ENCODE measurements at places on chromosomes 1 and 21. TPM values are rescaled to one million over a fixed set of nuclear protein-coding genes. Genes with fewer than 3 reads are reported as not detected.

The C1orf198 gene
- 1.8 TPM for total RNA-seq

The HMGCS2 gene
- not detected for total RNA-seq

DNA sequence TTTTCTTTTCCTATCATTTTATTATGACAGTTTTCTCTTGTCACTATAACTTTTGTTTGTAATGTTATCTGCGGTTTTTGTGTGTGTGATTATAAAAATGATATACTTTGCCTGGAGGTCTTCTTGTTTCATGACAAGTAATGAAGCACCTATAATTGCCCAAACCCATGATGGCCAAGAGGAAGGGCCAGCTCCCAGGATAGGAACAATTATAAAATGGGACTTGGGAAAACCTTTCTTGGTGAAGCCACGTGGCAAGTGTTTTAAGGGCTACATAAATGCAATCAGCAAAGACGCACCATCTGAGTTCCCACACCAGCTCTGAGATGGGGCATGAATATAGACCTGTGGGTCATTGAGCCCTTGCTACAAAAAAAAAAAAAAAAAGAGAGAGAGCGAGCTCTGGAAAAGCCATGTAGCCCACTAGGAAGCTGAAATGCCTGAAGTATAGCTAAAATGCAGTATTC is 462.6 kb upstream of the RUNX1 start:
- H3K4me3 ChIP-seq = no peak overlapping the region
- H3K27me3 ChIP-seq = peaks cover 10% of the 10 kb centered on the region
- H3K36me3 ChIP-seq = no peaks in the 10 kb centered on the region
- peaks cover 10% of the 10 kb centered on the region for H3K4me1 ChIP-seq
- DNase-seq = no peak

- no peak overlapping the region for H3K27ac ChIP-seq
- H3K4me3 ChIP-seq = no peak overlapping the region
- H3K36me3 ChIP-seq = peaks cover 45% of the 10 kb centered on the region
- H3K27me3 ChIP-seq = no peaks in the 10 kb centered on the region
- no peaks in the 10 kb centered on the region for H3K4me1 ChIP-seq
- no peak for DNase-seq
Observed at GRCh38 chr1:169860187-169860586, 33.5 kb downstream of the SCYL3 start.

- H3K4me1 ChIP-seq = peaks cover 6% of the 10 kb centered on the region
- no peak overlapping the region for H3K27ac ChIP-seq
- no peak for DNase-seq
- H3K36me3 ChIP-seq = no peaks in the 10 kb centered on the region
- peaks cover 46% of the 10 kb centered on the region for H3K27me3 ChIP-seq
- no peak overlapping the region for H3K4me3 ChIP-seq
Observed at GRCh38 chr1:50112193-50112592, 3.5 kb downstream of the ELAVL4 start.

GRCh38 chr1:172893146-172893841 is 157.4 kb downstream of the TNFSF18 start:
- peaks cover 29% of the 10 kb centered on the region for H3K4me1 ChIP-seq
- H3K27ac ChIP-seq = no peak overlapping the region
- H3K4me3 ChIP-seq = no peak overlapping the region
- DNase-seq = no peak
- H3K27me3 ChIP-seq = peaks cover 62% of the 10 kb centered on the region
- peaks cover 5% of the 10 kb centered on the region for H3K36me3 ChIP-seq

DNA sequence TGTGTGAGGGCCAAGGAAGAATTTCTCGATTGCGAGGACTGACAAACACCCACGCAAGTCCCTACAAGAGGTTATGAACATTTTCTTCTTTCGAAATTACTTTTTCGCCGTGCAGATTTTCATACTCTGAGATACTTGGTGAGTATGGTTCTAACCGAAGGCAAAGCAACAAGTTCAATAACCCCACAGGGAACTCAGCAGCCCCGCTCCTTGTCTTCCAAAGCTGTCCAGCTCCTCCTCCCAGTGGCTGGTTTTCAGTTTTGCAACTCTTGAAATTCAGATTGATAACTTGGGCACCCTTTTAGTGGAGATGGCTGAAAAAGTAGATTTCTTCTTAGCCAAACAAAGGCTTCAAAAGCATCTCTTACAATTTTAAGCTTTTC is 154.4 kb downstream of the SETD4 start:
- H3K36me3 ChIP-seq = no peaks in the 10 kb centered on the region
- no peaks in the 10 kb centered on the region for H3K4me1 ChIP-seq
- DNase-seq = no peak
- peaks cover 12% of the 10 kb centered on the region for H3K27me3 ChIP-seq
- H3K27ac ChIP-seq = no peak overlapping the region

Data from activated CD8-positive, alpha-beta memory T cell treated with anti-CD3 and anti-CD28 coated beads, Interleukin-2, amount 10 ng/mL, durations not matched to agents 7 days and 5 days (primary cell).